Activated CD4-positive, alpha-beta T cell treated with anti-CD3 and anti-CD28 coated beads for 36 hours (primary cell): ENCODE measurements at places on chromosomes 1 and 21.

DNA sequence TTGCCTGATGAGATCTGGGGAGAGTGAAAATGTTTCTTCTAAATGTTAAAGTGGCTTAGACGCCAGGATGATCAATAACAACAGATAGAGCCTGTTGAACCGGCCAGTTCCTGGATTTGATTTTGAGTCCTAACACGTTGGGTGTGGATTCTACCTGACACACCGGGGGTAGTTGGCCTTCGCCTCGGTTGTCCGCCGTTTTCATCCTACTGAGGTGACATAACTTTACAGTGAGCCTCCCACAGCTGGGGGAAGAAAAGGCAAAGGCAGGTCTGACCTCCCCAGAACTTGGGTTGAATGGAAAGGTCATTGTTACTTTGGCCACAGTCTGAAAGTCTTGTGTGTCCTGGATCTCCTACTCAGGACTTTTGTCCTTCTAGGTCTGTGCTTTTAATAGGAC, 1.1 kb downstream of the PGD start:
- no peak for DNase-seq

DNA sequence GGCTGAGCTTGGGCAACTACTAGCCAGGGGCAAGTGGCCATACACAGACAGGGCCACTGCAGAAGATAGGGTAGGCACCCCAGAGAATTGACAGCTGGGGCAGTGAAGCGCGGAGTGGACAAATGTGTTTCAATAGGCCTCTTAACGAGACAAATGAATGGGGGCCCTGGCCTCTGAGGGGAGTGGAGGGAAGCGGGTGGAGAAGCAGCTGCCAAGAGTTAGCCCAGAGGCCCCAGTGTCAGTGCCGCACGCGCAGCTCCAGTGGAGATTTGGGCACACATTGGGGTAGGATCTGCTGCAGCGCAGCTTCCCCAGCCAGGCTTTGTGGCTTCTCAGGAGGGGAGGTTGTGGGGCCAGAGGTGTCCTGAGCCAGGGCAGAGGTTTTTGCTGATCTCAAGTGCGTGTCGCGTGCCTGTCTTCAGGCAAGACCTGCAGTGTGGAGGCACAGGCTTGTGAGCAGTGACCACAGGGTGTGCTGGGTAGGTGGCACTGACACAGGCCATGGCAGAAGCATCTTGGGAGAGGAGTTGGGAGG, 16.9 kb downstream of the PTPRF start:
- DNase-seq, result no peak

- no peak for DNase-seq
Observed at GRCh38 chr1:64292399-64292798, 89.0 kb downstream of the UBE2U start.

DNA sequence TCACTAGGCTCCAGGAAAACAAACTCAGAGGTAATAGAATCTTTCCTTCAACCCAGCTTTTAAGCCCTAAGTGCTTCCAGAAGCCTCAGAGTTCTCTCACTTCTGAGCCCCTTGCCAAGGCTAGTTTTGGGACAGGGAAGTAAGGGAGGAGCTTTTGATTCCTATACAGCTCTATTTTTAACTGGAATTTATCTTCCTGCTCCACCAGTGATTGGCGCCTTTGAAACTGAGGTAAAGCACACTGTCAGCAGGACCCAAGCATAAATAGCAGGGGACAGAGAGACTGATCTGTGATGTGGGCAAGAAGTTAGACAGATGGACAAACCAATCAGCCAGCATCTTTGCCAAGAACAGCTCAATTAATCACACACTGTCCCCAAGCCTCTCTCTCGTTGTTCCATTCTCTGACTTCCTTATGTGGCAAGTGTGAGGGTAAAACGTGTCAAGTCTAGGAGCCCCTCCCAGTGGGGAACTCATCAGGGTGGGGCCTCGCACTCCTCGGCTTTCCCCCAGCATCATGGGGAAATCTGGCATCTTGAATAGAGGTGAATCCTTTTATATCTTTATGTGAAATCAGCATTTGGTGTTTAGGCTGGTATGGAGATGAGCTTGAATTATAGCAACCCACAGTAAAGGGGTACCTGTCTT, 40.2 kb upstream of the MPZL1 start:
- no peak for DNase-seq

DNA sequence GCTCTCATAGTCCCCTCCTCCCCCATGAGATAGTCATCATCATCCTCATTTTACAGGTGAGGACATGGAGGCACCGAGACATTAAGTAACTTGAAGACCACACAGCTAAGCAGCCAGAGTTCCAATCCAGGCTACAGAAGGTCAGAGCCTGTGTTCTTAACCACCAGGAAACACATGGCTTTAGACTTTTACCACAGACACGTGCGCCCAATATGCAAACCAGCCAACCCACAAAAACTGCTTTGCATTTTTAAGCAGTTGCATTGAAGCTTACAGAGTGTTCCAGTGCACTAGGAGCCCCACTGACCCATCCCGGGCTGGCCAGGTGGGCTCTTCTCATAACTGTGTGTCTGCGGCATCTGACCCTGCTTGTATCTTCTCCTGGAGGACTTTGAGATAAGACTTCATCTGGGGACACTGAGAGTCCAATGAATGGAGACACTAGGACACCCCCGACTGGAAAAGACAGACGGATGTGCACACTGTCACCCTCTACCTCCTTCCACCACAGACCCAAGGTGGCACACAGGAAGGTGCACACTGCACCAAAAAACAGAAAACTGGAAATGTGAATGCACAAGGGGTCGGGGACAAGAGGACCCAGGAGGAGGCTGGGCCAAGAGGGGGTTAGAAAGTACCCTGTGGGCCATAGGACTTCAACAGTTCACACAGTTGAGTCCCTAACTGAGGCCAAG, 56.4 kb downstream of the ETS2 start:
- DNase-seq, result no peak

DNA sequence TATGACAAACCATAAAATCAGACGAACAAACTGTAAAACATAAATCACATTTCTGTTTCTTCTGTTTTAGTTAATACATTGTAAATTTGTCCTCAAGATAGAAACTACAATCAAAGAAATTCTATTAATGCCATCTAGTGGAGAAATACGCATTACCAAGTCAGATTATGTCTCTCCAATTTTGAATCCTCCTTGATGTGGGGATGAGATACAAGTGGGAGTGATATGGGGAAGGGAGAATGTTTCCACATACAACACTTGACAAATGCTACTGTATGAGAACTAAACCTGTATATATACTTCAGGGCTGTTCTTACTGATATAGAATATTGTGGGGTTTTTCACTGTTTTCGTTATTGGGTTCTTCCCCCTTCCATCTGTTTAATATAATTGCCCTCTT, 2.6 kb downstream of the HFM1 start:
- DNase-seq, result no peak

GRCh38 chr1:43358121-43358745, 548 bp upstream of the CDC20 start:
- DNase-seq, result peak; percentile 49

GRCh38 chr1:220454155-220454777, 73.7 kb upstream of the MARK1 start:
- DNase-seq, result no peak

GRCh38 chr21:26800001-26800400, 45.2 kb downstream of the ADAMTS1 start:
- no peak for DNase-seq

DNA sequence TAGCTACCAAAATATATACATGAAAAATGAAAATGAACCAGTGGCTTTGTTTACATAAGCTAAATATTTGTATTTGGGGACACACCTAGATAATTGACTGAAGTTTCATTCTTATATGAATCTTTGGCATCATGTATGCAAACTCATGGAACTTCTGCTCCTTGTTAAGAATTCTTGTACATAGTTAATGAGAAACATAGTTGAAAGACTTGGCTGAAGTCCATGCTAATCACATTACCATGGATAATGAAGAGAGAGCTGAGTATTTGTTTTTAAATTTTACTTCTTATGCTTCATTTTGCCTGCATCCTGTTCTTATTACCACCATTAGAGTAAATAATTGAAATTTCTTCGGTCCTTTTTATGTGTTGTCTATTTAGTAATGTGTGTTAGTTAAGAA, 108.8 kb downstream of the LRRC53 start:
- no peak for DNase-seq

- peak; percentile 74 for DNase-seq
Observed at GRCh38 chr1:176880955-176881595, 283.4 kb downstream of the ASTN1 start.

DNA sequence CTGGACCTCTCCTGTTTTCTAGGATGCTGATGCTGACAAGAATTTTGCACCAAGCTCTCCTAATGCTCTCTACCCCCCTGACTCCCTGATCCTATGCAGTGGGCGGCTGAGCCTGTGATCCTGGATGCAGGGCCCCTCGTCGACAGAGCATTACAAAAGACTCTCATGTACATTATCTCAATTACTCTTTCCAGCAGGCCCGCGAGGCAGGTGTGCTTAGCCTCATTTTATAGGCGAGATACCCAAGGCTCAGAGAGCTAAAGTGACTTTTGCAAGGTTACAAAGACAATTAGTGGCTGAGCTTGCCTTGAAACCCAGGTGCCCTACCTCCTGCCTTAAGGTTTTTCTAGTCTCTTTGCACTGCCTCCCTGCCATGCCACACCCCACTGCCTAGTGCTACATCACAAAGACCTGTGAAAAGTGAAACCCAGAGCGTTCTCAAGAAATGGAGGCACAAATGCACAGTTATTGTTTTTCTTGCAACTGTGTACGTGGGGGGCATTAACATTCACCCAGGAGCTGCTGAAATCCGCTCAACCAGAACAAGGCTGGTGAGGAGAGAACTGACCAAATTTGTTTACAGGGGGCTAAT, 10.0 kb upstream of the C8A start:
- DNase-seq, result no peak

DNA sequence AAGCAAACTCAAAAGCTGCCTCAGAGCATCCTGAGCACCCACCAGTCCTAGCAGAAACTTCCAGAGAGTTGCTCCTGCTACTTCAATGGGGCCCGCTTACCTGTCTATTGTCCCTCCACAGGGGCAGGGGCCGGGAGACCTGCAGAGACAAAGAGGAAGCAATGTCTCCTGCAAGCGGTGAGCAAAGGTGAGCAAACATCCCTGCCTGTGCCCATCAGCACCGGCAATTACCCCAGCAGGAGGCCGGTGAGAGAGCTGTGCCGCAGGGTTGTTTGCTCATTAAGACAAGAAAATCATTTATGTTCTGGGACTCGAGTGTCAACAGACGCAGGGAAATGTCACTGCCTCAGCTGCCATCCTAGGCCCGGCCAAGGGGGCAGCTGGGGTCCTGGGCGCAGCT, 53.8 kb upstream of the TARDBP start:
- DNase-seq, result no peak

DNA sequence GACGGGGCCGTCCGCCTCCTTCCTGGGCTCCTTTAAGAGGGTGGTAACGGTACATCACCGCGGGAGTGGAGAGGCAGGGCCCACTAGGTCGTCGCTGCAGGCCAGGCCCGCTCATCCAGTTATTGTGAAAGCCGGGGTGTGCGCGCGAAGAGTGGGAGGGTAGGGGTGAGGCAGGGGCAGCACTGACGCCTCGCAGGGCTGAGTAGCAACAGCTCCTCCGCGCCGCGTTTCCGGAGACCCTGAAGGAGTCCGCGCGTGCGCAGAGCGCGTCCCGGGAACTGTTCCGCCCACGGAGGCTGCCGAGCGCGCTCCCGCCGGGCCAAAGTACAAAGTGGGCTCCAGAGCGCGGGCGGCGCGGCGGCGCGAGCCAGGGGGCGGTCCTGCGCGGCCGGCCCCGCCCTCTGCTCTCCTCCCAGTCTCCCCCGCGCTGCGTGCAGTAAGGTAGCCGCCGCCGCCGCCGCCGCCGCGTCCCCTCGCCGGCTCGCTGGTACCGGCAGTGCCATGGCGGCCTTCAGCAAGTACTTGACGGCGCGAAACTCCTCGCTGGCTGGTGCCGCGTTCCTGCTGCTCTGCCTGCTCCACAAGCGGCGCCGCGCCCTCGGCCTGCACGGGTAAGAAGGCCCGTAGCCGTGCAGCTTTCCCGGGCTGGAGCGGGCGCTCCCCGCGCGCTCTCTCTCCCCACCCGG, at the start of gene ABCD3:
Gene ABCD3, plus strand, starts transcription at position 412 of the 686 bp plus-strand sequence. Its CDS starts 90 bp downstream, at position 502.
- peak; percentile 98 for DNase-seq

DNA sequence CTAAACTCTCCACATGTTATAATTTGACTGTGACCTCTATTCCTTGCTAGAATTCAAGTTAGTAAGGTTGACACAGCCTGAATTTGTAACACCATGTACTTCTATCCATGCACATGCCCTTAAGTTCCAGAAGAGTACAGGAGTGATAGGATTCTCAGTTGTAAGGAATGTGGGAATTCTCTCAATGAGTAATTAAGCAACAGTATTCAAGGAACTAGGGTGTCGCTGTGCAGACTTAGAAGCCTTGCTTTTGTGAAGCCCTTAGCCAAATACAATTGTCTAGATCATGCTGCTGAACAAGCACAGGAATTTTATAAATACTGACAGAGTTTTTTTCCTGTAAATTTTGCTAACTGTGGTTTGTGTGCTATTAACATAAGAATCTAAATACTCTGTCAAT, 276.3 kb upstream of the PTBP2 start:
- no peak for DNase-seq

DNA sequence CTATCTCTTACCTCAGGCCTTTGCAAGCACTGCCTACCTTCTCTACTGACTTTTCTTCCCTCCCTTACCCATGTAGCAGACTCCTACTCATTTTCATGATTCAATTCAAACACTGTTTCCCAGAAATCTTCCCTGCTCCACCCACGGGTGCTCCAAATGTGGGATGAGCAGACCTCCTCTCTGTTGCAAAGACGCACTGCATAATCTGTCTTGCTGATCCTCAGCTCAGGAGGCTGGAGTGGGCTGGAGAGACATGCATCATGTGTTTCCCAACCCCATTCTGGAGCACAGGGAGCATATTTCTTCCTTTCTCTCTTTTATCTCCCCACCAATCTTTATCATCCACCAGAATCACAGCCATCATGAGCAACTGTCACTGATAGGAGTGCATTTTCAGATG, 459.9 kb upstream of the NFIA start:
- no peak for DNase-seq

DNA sequence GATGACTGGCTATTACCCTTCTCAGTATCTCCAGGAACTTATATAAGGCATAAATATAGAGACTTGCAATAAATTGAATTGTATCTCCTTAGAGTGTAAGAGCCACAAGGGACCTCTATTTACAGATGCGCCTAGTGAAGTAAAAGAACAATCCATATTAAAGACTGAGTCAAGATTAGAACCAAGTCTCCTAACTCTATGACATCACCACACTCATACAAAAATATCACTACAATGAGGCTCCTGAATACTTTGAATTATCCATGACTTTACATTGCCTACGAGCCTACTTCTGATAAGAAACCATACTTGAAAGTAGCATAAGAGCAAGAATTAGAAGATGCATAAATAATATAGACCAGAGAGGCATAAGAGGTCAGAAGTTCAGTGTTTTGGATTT, 18.8 kb downstream of the DPYD start:
- no peak for DNase-seq

GRCh38 chr1:119435052-119435451, 20.1 kb downstream of the HSD3B2 start:
- DNase-seq, result no peak

DNA sequence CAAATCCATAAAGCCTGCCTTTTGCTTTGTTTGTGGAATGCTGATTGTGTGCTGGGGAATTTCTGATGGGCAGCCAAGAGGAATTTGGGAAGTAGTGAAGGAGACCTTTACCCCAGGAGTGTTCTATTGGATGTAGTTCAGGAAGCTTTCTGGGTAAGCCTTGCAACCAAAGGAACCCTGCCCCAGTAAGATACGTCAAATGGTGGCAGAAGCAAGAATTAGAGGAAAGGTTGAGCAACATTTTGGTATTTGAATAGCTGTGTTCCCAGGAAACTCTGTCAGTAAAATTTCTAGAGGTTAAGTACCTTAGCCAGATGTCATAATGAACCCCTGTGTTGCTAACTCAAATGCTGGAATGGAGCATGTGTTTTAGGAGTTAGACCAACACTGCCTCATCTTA, 6.4 kb downstream of the MGST3 start:
- no peak for DNase-seq
